Ovary (tissue), 10 donors: ENCODE measurements at places on chromosomes 3 and 15.

GRCh38 chr3:71376503-71376902, 207.0 kb downstream of the FOXP1 start:
- DNase-seq, result no peak

- DNase-seq, result no peak
These were observed 4.5 kb downstream of the GPR62 start for GRCh38 chr3:51959651-51960050.

DNA sequence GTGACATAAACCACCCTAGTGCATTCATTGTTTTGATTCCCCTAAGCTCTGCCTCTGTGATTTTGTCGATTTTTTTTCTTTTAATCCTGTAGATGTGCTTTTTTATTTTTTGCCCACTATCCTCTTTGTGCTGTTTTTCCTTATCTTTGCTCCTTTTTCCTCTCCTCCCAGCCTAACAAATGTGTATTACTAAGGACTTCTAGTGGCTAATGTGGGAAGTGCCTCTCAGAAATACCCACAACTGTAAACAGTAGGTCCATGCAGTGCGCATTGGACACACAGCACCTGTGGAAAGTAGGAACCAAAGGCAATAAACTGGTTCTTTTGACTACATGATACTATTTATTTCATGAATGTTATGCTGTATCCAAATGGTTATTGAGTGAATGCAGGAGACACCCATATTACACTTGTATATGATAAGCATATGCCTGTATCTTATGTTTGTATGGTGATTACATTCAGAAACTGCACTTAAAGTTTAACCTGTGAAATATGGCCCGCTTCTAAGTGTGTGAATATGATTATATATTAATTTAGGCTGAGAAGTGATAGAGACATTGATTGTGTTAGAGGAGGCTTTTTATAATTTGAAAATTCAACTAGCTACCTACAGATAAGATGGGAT, 147.8 kb downstream of the PLCL2 start:
- DNase-seq, result no peak

- no peak for DNase-seq
These were observed 4.1 kb downstream of the FOXP1 start for GRCh38 chr3:71579326-71579934.

DNA sequence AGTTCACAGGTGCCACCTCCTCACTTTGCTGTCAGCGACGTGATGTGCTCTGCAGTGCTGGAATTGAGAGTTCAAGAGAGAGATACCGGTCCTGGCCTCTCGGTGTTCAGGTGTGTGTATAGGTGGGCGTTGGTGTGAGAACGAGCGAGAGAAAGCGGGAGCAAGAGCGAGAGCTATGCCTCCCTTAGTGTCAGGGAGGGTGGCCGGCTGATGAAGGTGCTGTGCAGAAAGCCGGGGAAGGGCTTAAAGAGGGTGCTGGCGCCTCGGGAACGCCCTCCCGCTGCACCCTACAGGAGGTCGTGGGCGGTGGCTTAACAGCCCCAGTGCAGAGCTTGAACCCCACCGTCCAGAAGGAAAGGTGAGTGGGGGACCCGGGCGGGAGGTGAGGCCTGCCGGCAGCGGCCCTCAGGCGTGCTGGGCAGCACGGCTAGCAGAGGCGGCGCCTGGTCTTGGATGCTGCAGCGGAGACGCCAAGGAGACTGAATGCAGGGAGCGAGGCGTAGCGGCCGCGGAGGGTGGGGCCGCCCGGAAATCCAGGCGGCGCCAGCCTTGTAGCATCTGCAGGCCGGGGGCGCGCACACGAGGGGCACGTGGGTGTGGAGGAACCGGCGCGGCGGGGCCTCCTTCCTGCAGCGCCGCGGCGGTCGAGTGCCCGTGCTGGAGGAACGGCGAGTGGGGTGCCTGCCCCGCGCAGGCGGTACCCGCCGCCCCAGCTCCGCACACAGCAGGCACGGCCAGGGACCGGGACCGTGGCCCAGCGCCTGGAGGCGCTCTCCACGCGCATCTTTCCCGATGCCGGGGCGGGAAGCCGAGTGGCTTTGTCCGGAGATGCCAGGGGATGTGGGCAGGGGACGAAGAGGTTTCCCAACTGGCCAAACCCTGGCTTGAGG, 246.8 kb upstream of the TOPAZ1 start:
- no peak for DNase-seq

GRCh38 chr3:145182196-145182911, 978.6 kb downstream of the PLOD2 start:
- no peak for DNase-seq

GRCh38 chr15:68630211-68630555, 51.4 kb downstream of the CORO2B start:
- DNase-seq, result no peak
